ENCODE measurements at places on chromosomes 2 and 18. TPM values are rescaled to one million over a fixed set of nuclear protein-coding genes. Genes with fewer than 3 reads are reported as not detected.

Gene ASPRV1
- total RNA-seq: 2.8 TPM

Gene HNMT
- total RNA-seq: 159 TPM

- no peak for DNase-seq
These were observed 26.9 kb upstream of the CDH19 start for GRCh38 chr18:66630831-66631230.

DNA sequence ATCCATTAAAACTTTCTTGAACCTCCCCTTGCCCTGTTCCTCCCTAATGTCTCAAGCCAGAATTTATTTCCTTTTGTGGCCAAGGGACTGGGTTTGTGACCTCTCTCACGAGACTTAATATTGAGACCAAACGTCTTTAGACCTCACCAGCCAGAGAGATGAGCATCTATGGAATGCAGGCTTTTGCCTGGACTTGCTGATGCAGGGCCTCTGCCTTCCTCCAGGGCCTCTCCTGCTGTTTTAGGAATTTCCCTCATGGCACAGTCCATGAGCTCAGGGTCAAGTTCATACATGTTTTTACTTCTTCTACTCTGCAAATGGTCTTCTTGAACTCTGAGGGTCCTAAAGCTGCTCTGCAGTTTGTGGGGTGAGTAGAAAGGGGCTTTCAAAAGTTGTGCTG is 22.3 kb downstream of the IL1B start:
- no peak for DNase-seq

GRCh38 chr2:9585486-9585885 is 29.9 kb upstream of the ADAM17 start:
- DNase-seq: no peak

DNA sequence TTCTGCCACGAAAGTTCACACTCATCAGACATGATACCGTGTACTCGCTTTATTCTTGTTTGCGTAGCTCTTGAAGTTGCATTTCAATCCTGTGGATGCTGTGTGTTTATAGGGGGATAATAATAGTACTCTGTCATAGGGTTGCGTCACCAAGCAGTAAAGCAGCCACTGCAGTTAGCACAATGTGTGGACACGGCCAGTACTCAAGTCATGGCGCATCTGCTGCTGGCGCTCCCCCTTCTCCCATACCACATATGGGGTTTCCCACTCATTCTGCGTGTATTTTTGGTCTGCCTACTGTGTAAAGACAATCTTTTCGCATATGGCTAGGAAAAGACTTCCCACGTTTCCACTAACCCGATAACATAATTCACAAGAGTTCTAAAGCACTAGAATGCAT is 2.1 kb upstream of the ZBTB14 start:
- peak; percentile 25 for DNase-seq

DNA sequence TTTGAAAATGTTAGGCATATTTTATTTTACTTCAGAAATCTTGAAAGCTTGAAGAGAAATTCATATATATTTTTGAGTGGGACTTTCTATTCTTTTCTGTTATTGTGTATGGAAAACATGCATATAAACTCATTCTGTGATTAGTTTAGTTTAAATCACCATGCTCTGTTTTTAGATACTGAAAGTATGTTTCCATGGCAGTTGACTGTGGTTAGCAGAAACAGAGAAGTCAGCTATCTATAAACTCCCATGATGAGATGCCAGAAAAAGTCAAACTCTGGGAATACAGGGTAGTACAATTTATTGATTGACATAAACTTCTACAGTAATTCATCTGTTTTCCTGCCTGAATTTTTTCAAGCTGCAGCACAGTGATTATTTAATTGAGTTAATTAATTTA is 905.3 kb upstream of the VRK2 start:
- DNase-seq: no peak

DNA sequence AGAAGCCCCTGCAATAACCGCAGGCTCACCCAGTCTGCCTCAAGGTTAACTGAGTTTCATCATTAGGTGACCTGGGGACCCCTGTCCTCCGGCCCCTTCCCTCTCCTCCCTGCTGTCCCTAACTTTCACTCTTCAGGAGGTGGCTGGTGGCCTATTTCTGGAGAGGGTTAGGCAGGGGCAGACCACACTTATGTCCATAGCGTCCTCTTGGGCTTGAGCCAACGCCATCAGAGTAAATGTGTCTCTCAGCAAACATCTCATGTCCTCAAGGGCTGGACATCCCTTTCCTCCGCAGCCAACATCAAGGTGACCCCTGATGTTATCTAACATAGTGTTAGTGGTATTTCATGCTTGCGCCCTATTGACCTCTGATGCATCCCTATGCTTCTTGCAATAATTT is 114.8 kb downstream of the BCL11A start:
- DNase-seq: no peak

- DNase-seq: no peak
These were observed 15.8 kb downstream of the INPP5D start for GRCh38 chr2:233075966-233076339.

DNA sequence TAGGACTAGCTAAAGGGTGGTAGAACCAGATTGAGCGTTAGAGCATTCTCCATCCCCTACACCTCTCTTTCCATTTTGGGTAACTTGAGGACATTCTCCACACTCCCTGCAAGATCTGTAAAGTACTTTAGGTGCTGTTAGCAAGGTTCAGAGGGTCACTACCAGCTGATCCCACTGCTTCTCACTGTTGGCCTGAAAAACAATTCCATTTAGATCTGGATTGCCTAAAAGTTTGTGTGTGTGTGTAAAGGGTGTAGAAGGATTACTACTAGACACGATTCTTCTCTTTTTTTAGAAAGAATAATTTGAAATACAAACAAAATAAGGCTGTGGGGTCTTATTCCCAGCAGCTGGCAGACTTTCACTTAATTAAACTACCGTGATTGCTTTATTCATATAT is 95.1 kb upstream of the TMEM178A start:
- DNase-seq: no peak

GRCh38 chr18:51077217-51077616 is 47.2 kb downstream of the SMAD4 start:
- no peak for DNase-seq

DNA sequence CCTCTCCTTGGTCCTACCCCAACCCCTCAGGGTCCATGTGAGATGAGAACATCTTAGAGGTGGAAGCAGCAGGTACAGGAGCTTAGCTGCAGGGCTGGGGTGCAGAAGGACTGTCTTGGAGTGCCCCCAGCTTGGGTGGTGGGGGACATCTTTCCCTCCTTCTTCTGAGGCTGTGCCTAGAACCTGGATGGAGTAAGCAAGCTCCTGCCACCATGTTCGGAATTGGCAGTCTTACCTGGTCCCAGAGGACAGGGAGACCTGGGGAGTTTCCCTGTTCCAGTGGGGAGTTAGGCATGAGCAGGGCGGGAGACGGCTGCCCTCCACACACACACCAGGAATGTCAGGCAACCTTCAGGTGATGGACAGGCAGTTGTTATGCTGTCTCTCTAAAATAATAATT is 131.0 kb upstream of the COPS8 start:
- no peak for DNase-seq

- DNase-seq: no peak
These were observed 950.3 kb downstream of the TSN start for GRCh38 chr2:122705746-122706145.

DNA sequence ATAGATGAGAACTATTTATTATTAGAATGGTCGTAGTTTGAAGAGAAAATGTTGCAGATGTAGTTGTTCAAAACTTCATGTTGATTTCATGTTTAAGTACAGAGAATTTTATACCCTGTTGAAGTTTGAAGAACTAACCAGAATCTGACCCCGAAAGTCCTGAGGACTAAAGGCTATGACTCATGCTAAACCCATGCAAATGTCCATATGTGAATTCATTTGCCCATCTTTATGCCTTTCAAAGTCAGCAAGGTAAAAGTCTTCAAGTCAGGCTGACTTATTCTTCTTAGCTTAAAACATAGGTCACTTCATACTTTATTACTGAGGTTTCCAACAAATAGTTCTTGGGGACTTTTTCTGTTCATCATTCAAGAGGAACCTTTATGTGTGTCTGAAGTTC is 185.5 kb downstream of the CCDC85A start:
- no peak for DNase-seq

GRCh38 chr2:75340560-75340959 is 141.2 kb upstream of the TACR1 start:
- no peak for DNase-seq

- no peak for DNase-seq
These were observed 10.2 kb downstream of the RALB start for GRCh38 chr2:120262761-120263428.
